ENCODE measurements at places on chromosomes 2 and 18.
A peak's percentile ranks its signal among the peaks of the same experiment; 100 is the strongest.

DNA sequence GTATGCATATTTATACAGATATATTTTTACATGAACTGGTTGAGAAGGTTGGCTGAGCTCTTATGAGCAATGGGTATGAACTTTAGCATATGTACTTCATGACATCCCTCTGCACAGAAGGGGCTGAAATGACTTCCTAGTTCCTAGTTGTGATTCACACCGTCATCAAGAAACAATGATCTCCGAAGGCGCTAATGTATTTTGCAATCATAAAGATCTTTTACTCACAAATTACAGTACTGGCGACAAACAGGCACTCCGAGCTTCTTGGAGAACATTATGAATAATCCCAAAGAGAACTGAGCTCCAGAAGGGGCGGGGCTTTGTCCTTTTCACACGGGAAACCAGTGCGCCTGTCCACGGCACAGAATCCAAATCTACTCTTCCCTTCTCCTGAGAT lies 18.1 kb downstream of the BCL2 start:
- no peak for DNase-seq

GRCh38 chr2:233964581-233964980 lies 47.4 kb downstream of the TRPM8 start:
- DNase-seq: no peak

DNA sequence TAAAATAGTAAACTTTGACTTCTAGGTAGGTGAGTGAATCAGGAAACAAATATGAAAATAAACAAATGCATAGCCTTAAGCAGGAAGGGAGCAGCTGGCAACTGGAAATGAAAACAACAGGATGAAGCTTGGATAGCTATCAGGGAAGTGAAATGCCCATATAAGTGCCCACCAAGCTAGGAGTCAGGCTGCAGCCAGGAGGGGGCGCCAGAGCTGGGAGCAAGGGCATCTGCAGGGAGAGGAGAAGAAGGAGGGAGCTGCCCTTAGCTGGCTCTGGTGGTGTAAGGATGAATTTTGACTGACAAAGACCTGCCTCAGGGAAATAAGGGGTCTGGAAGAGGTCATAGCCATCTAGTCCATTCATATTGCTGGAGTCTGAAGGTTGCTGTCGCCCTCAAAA lies 298.3 kb downstream of the TDRD15 start:
- peak; percentile 59 for DNase-seq

- DNase-seq: no peak
Measured at GRCh38 chr2:134319596-134320254, 65.9 kb downstream of the MGAT5 start.

DNA sequence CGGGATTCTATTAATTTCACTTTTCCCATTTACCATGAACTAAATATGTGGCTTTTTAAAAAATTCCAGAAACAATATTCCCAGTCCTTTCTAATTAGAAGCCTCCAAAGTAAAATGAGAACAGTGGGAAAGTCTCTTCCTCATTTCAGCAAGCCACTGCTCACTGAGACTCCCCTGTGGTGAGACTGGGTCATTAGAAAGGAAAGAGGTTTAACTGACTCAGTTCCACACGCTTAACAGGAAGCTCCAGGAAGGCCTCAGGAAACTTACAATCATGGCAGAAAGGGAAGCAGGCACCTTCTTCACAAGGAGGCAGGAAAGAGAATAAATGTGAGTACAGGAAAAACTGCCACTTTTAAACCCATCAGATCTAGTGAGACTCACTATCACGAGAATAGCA lies 258.9 kb upstream of the CHAC2 start:
- no peak for DNase-seq

- peak; percentile 48 for DNase-seq
Measured at GRCh38 chr2:240997856-240998705, at the start of gene SNED1. TSS of gene SNED1 (plus strand) at chr2:240998618. CDS start at chr2:240998838, 220 bp downstream.

DNA sequence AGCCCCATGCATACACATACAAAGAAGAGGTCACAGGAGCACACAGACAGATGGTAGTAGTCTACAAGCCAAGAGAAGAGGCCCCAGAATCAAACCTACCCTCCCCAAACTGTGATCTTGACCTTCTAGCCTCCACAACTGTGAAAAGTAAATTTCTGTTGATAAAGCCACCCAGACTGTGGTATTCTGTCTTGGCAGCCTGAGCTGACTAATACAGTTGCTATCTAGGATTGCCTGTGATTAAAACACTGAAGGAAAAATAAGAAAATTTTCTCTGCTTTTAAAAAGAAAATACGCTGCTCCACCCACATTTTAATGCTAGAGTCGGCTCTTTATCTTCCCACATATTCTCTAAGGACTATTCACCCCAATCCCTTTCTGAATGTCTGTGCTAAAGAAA lies 143.7 kb upstream of the TMEM200C start:
- no peak for DNase-seq

- DNase-seq: no peak
Measured at GRCh38 chr18:54608028-54608642, 17.1 kb downstream of the DYNAP start.

DNA sequence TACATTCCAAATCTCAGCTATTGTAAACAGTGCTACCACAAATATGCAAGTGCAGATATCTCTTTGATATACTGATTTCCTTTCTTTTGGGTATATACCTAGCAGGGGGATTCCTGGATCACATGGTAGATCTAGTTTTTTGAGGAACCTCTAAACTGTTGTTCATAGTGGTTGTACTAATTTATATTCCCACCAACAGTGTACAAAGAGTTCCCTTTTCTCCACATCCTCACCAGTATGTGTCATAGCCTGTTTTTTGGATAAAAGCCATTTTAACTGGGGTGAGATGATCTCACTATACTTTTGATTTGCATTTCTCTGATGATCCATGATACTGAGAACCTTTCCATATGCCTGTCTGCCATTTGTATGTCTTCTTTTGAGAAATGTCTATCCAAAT lies 6.3 kb upstream of the CCNT2 start:
- no peak for DNase-seq

GRCh38 chr18:10113121-10114022 lies 199.6 kb downstream of the VAPA start:
- DNase-seq: no peak

DNA sequence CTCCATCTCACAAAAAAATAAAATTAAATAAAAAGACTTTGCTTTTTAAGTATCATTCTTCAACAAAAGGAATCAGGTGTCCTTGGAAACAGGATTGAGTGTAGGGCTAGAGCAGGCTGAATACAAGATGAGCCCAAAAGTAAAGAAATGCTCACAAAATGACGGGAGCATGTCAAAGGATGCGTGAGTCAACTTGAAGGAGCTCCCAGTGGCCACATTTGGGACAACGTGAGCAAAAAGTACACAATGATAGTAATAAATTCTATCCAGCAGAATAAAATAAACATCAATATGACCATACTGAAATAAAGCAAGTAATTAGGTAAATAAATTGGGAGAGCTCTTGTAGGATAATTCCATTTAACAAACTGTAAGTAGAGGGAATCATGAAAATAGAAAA lies 220.7 kb downstream of the PHLPP1 start:
- no peak for DNase-seq

DNA sequence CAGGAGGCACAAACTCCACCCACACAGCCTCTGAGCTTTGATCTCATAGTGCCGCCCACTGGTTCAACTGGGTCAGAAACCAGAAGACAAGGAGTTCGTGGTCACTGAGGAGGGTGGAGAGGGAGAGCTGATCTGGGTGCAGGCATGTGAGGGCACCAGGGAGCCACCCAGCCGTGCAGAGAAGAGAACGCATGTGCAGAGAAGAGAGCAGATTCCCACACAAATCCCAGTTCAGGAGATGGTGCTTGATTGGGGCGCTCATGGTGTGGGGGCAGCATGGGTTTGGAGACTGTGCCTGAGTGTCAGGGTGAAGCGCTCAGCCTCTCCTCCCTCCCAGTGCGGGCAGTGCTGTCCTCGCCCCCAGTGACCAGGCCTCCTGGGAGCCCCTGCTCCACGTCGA lies 375.2 kb upstream of the MYT1L start:
- no peak for DNase-seq

DNA sequence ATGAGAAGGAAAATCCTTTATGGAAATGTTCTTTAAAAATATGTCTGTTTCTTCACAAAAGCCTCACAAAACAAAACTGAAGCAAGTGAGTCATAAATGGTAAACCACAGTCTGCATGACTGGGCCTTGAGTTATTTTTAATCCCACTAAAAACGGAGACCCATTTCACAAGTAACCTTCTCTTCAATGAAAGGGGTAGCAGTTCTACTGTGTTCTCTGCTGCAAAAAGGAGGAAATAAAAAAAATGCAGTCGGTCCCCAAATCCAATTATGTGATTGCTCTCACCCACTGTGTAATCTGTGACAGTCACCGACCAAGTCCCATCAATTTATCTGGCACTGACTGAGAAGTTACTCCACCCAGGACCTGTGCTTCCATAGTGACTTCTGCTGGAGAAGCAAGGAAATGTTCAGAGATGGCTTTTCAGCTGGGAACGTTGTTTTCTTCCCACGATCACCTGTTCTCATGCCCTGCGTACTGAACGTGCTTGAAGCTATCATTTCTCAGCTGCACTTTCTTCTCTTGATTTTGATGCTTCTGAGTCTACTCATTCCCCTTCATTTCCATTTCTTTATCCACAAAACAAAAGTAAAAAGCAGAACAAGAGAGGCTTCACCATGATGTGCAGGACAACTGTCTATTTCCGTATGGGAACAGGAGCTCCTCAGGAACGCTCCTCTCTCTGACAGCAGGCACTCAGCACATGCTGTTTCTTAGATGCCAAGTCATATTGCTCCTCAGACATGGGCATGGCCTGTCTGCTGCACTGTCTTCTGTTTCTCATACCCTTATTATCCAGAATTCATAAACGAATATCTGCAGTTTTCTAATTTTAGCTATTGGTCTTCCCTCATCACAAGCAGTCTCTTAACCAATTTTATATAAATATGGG lies 80.0 kb upstream of the TMEM200C start:
- no peak for DNase-seq

- no peak for DNase-seq
Measured at GRCh38 chr2:102116630-102117471, 25.7 kb upstream of the IL1R1 start.

GRCh38 chr2:134924912-134925311 lies 6.3 kb downstream of the CCNT2 start:
- DNase-seq: no peak

DNA sequence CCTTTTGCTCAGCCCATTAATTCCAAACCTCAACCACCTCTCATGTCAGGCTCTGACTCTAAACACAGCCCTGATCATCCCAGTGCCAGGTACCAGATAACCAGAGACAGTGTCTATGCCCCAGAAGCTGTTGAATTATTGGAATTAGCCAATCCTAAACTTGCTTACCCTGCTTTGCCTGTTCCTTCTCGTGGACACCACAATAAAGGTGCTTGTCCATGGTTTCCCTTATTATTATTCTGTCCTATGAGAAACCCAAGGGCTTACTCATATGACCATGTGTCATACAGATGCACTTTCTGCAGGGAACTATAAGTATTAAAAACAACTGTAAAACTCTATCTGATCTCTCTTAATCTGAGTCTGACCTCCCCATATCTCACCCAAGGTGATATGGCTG lies 2193.8 kb upstream of the PIK3C3 start:
- no peak for DNase-seq

GRCh38 chr2:190462181-190462580 lies 54.0 kb downstream of the MFSD6 start:
- no peak for DNase-seq

- no peak for DNase-seq
Measured at GRCh38 chr2:171341394-171342066, 92.3 kb downstream of the METTL8 start.

DNA sequence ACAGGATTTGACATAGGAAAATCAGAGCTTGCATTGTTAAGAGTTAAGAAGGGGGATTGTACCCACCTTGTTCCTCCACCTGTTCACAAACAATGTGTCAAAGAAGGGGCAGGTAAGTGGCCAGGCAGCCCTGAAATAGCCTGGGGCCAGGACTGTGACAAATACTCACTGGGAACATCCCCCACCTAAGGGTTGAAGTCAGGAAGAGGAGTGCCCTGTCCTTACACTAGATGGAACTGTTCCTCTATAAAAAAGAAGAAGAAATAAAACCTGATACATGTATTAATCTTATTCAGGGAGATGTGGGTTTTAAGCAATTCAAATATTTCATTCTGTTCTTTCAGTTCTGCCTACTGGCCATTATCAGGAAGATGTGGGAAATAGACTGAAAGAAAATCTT lies 41.9 kb downstream of the TACR1 start:
- no peak for DNase-seq

- DNase-seq: no peak
Measured at GRCh38 chr18:25123438-25124232, 228.3 kb downstream of the ZNF521 start.

DNA sequence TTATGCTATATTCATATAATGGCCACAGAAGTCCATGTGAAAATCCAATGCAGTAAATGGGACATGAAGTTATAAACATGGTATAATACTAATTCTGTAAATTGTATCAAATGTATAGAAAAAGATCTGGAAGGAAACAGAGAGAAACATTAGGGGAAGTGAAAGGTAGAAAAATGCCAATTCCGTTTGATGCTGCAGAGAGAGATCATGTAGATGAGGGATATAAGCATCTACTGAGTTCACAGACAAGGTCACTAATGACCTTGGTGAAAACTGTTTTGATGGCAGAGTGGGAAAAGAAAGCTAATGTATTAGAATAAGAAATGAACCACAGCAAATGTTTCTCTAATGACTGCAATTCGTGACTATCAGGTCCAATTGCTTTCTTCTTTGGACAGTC lies 56.0 kb downstream of the BARD1 start:
- no peak for DNase-seq

DNA sequence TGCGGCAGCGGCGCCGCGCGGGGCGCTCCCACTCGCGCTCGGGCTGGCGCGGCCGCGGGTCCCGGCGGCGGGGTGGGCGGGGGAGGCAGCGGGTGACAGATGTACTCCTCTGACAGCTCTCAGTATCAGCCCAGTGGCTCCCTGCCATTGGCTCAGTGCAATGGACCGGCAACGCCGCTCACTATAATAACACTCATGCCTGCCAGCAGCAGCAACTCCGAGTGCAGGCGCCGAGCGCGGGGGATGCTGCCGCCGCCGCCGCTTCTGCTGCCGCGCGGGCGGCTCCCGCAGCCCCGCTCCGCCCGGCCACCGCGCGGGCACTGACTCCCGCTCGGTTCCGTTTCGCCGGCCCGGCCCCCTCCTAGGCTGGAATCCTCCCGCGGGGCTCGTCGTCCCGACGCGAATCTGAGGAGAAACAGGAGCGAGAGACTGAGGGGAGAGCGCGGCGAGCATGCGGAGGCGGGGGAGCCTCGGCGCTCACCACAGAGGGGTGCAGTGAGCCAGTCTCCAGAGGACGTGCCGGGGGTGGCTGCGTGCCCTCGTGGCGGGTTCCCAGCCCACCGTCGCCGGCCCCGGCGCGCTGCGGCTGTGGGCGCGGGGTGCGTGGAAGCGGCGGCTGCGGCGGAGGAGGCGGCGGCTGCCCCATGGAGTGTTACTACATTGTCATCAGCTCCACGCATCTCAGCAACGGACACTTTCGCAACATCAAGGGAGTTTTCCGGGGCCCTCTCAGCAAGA lies at the start of gene ZNF804A:
TSS of gene ZNF804A (plus strand) at position 214 of the 738 bp plus-strand sequence. CDS start at position 645, 431 bp downstream.
- peak; percentile 74 for DNase-seq

- peak; percentile 16 for DNase-seq
Measured at GRCh38 chr2:222792001-222792611, 68.7 kb upstream of the ACSL3 start.
